ENCODE measurements at places on chromosomes 11 and 22. TPM values are rescaled to one million over a fixed set of nuclear protein-coding genes. Genes with fewer than 3 reads are reported as not detected.

DNA sequence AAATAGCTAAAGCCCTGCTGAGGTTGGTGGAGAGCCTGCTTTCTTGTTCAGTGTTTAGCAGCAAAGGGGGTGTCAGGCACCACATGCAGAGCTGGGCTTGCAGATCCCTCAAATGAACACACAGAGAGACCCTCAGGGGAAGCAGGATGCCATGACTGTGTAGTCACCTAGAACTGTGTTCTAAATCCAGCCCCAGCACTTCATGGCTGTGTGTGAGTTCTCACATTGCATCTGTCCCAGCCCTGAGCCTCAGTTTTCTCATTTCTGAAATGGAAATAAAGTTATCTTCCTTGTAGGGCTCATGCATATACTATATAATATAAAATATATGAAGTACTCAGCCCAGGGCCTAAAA lies 47.1 kb downstream of the CWC15 start:
- DNase-seq: no peak

DNA sequence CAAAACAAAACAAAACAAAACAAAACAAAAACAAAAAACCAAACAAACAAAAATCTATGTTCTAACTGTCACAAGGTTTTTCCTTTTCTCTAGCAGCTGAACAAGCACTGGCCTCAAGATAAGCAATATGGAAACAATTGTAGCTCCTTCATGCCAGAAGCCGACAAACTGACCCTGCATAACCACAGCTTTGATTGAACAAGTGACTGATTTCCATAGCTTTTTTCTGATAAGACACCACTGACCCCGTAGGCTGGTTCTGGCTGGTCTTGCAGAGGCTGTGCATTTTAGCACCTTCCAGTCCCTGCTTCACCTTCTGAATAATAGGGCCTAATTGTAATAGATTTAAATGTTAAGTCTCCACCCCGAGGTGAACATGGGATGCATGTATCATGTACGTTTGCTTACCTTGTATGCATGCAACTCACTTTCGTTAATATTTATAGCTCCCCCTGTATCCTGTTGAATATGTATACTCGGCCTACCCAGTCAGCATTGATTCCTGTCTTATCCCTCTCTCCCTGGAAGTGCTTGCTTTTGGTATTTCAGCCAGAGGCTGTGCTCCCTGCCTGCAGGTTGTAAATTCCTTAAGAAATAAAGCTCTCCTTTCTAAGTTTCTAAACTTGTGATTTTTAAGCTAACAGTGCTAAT lies 49.6 kb downstream of the CNTF start:
- DNase-seq: no peak

YPEL1 gene
- 2.2 TPM for total RNA-seq

DNA sequence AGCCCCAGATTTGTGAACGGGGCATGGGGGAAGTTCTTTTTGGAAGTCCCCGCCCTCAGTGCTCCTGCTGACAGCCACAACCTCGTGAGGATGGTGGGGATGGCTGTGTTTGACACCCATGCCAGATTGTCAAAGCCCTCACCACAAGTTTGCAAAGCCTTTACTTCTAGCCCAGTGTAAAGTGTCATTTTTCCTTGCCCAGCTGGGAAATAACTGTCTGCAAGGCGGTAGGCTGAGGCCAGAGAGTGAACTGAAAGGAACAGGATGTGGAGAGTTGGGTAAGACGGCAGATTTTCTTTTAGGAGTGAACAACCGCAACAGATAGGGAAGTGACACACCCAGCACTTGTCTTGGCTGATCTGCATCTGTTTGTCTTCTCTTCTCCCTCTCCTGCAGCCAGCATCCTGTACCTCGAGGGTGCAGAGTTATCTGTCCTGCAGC lies 13.6 kb downstream of the IL17RA start:
- DNase-seq: no peak

GRCh38 chr11:34653851-34654482 lies 33.1 kb downstream of the EHF start:
- DNase-seq: no peak

DNA sequence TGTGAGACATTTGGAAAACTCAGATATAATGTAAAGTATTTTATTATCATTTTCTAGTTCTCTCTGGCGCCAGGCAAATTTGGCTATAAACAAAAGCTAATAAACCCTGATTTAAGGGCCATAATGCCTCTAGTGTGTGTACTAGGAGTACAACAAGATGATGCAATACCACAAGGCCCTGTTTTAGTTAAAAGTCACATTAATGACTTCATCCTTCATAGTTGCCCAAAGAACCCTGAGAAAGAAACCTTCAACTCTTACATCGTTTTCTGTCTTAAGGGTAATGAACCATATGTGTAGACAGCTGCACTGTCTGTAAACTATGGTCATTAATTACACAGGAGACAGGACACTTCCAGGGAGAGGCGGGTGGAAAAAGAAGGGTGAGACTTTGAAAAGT lies 538.4 kb downstream of the FAM181B start:
- DNase-seq: no peak

DNA sequence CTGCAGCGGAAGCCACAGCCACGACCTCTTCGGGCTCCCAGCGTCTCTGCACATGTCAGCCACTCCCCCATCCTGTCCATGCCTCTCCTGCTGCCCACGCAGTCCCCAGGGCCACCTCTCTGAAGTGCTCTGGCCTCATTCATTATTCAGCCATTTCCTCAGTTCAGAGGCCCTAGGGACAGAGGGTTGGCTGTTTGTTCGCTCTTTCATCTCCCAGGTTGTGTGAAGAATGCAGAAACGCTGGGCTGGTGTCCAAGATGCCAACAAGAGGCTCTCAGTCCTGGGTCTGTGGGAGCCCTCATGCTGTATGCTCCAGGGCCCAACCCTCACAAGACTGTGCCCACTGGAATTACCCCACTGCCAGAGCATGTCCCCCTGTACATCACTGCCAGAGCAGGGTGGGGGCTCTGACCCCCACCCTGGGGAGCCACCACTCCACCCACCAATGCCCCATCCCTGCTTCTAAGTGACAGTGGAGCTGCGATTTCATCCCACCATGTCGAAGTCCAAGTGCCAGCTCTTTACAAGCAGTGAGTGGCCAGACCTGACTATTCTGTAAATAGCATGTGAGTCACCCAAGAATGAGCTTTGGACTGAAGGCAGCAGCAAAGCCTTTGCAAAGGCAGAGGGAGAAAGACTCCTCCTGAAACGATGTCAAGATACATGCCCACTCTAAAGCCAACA lies 209.6 kb downstream of the BUD13 start:
- no peak for DNase-seq

- DNase-seq: no peak
These were observed 11.3 kb downstream of the TRIM66 start for GRCh38 chr11:8671193-8671612.

- DNase-seq: no peak
These were observed 849 bp upstream of the TCF20 start for GRCh38 chr22:42271191-42271813.
